CD4-positive, alpha-beta memory T cell (primary cell): ENCODE measurements at places on chromosomes 1 and 21.
A peak's percentile ranks its signal among the peaks of the same experiment; 100 is the strongest.

- DNase-seq, result no peak
These were observed 66.8 kb upstream of the DISP3 start for GRCh38 chr1:11412141-11412540.

- DNase-seq, result no peak
These were observed 100.1 kb downstream of the ATF6 start for GRCh38 chr1:161866241-161866640.

DNA sequence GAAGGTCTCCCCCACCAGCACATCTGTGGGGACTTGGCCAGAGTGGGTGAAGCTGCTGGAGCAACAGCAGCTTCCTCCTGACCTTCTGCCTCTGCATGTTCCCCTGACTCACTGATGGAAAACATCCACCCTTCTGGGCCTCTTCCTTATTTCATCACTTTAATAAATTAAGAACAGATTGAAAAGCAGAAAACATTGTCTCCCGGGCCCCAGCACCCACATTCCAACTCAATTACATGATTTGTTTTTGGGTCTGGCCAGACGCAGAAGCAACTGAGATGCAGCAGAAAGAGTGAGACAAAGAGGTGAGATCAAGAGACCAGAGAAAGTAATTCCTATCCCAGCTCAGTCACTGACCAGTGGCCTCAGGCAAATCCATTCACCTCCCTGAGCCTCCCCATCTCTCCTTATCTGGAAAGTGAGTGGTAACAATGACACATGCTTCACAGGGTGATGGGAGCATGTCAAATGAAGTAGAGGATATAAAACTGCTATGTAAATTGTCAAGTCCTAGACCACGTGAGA is 157.1 kb downstream of the ELAVL4 start:
- no peak for DNase-seq

DNA sequence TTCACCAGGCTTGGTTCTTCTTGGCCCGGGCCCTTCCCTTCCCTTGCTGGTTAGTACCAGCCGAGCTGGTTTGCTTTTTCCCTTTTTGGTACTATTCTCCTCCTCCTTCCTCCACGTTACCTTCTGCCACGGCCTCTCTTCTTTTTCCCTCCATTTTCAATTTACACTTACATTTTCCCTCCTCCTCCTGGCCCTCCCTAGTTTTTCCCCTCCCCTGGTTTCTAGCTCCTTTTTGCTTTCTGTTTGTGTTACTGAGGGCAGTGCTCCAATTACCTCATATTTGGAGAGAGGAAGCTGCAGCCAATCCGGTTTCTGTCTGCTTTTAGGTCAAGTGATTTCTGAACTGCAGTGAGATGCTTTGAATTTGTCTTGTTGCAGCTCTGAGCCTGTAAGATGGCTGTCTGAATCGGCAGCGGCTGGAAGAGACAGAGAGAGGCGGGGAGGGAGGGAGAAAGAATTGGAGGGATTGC is 63.7 kb downstream of the MACF1 start:
- peak; percentile 46 for DNase-seq

- no peak for DNase-seq
These were observed 58.1 kb downstream of the PTPN14 start for GRCh38 chr1:214493126-214493796.

DNA sequence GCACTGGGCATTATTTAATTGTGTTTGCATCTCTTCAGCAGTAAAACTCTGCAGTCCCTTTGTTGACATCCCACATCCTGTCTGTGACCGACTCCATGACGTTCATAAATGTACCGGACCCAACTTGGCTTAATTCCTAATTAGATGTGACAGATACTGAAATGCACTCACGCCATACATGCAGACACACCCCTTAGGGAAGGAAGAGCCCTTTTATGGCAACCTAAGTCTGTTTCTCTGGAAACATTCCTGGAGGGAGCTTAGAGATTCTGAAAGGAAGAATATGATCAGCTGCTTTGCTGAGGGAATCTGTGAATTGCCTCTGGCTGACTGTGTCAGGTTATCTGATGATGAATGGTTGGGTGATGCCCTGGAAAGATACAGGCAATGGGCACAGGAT is 33.4 kb downstream of the ADAMTS5 start:
- no peak for DNase-seq

- DNase-seq, result no peak
These were observed 91.2 kb downstream of the USH2A start for GRCh38 chr1:216332003-216332402.

GRCh38 chr1:228976316-228976715 is 241.0 kb downstream of the RHOU start:
- no peak for DNase-seq

DNA sequence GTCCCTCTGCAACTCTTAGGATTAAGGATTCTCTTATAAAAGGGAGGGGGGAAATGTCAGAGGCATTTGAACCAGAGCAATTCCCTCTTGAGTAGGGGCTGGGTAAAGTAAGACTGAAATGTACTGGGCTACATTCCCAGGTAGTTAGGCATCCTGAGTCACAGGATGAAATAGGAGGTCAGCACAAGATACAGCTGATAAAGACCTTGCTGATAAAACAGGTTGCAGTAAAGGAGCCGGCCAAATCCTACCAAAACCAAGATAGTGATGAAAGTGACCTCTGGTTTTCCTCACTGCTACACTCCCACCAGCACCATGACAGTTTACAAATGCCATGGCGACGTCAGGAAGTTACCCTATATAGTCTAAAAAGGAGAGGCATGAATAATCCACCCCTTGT is 14.3 kb upstream of the COX20 start:
- DNase-seq, result no peak

DNA sequence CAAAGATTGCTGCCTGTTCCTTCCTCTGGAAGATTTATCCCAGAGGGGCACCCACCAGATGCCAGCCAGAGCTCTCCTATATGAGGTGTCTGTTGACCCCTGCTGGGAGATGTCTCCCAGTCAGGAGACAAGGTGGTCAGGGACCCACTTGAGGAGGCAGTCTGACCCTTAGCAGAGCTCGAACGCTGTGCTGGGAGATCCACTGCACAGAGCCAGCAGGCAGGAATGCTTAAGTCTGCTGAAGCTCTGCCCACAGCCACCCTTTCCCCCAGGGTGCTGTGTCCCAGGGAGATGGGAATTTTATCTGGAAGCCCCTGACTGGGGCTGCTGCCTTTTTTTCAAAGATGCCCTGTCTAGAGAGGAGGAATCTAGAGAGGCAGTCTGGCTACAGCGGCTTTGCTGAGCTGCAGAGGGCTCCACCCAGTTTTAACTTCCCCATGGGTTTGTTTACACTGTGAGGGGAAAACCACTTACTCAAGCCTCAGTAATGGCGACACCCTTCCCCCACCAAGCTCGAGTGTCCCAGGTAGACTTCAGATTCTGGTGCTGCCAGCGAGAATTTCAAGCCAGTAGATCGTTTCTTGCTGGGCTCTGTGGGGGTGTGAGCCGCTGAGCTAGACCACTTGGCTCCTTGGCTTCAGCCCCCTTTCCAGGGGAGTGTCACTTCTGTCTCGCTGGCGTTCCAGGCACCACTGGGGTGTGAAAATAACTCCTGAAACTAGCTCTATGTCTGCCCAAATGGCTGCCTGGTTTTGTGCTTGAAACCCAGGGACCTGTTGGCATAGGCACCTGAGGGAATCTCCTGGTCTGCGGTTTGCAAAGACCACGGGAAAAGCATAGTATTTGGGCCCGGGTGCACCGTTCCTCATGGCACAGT is 51.1 kb upstream of the PDC start:
- DNase-seq, result no peak

GRCh38 chr1:77044133-77044849 is 174.9 kb downstream of the PIGK start:
- DNase-seq, result no peak

DNA sequence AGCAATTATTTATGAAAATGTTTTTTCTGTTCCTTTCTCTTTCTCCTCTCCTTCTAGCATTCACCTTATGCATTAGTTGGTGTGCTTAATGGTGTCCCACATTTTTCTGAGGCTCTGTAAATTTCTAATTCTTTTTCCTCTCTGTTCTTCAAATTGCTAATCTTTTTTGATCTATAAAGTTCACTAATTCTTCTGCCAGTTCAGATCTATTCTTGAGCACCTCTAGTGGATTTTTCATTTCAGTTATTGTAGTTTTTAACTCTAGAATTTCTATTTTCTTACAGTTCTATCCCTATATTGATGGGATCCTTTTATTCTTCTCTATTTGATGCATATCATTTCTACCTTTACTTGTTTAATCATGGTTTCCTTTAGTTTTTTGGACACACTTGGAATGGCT is 22.4 kb downstream of the CFAP57 start:
- no peak for DNase-seq

GRCh38 chr1:106897976-106898375 is 158.5 kb upstream of the PRMT6 start:
- DNase-seq, result no peak

DNA sequence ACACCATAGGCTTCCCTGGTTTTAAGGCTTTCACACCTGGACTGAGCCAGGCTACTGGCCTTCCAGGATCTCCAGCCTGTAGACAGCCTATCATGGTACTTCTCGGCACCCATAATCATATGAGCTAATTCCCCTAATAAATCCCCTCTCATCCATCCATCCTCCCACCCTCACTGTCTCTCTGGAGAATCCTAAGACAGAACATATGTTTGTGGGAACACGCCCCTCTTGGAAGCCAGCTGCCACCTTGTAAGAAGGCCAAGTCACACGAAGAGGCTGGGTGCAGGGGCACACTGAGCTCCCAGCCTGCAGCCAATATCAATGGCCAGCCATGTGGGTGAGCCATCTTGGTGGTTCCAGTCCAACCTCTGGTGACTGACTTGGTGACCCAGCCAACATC is 7.4 kb downstream of the CLCC1 start:
- DNase-seq, result no peak

DNA sequence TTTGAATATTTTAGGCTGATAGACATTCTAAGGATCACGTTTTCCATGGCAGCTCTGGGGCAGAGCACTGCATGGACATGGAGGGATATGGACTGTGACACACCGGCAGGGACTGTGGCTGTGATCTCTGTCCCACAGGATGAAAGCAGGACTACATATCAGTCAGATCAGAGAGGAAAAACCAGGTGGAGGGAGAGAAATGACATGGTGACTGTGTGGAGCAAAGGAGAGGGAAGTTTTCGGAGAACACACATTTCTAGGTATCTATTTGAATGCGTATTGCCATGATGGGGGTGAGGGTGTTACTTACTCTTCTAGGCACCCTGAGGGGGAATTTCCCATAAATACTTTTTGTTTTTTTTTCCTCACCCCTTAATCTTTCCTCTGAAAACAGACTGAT is 3.2 kb upstream of the CD1C start:
- no peak for DNase-seq

DNA sequence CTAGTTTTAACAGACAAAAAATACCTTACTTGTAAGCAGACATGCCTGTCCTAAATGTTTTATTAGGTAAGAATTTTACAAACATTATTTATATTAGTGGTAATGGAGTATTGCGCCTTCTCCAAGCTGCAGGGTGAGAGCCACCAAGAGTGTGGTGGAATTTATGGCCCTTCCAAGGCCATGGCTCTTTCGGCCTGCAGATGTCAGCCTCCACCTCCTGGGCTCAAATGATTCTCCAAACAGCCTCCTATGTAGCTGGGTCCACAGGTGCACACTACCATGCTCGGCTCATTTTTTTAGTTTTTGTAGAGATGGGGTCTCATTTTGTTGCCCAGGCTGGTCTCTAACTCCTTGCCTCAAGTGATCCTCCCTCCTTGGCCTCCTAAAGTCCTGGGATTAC is 56.3 kb downstream of the ITGB3BP start:
- no peak for DNase-seq

GRCh38 chr1:27959792-27960603 is at the start of gene XKR8:
XKR8 (plus strand) TSS chr1:27959973; CDS start chr1:27960070, 97 bp downstream.
- peak; percentile 85 for DNase-seq
